Gastrocnemius medialis (tissue), 4 donors: ENCODE measurements at places on chromosomes 5 and 9. TPM values are rescaled to one million over a fixed set of nuclear protein-coding genes. Genes with fewer than 3 reads are reported as not detected.

DNA sequence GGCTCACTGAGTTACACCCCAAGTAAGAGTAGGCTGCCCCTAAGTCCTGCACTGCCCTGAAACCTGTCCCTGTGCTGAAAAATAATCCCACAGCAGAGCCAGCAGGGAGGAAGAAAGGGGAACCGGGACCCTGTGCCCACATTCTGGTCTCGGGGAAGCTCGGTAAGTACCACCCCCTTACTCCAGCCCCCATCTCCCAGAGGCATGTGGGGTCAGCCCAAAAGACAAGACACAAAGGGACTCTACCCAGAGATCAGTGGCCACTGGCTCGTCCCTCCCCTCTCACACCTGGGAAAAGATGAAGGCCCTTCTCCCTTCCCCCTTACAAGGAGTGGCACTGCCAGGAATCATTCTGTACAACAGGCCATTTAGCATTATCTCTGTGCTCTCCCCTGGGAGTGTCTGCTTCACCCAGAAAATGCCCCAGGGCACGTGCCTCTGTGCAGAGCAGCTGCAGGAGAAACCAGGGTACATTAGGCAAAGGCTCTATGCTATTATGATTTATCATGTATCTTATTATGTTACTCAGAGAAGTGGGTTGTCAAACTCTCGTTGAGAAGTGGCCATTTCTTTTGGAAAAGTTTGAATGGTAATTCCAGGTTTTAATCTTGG lies 71.3 kb downstream of the NDFIP1 start:
- DNase-seq, result no peak

GRCh38 chr9:108631496-108632285 lies 224.1 kb downstream of the ACTL7B start:
- no peak for DNase-seq

DNA sequence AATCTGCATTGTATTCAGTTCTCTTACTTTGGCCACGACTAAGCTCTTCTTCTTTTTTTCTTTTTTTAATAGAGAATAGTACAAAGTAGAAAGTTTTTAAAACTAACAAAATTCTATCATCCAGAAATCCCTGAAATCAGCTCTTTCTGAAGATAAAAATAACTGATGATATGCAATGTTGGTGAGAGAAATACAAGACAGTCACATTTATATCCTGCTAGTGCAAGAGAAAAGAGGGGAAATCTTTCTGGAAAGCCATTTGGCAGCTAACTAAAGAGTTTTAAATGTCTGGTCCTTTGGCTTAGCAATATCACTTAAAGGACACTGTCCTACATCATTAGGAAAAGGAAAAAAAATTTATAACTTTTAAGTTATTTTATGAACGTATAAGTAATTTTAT lies 27.0 kb upstream of the FREM1 start:
- no peak for DNase-seq

GRCh38 chr5:179346875-179347274 lies 1.6 kb upstream of the ADAMTS2 start:
- DNase-seq, result no peak

DNA sequence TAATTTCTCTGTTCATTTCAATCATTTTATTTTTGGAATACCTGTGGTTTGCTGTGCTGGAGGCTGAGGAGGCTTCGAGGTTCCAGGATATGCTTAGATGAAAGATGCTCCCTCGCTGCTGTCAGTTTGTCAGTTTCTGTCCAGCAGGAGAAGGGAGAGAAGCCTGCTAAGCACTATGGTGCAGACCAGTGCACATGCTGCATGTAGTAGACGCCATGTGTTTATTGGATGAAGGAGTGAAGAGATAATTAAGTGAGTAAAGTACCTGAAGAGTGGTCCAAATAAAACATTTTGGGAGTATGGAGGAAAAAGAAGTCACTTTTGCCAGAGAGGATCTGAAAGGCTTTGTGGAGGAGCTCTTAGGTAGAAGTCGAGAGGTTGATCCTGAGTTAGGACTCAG lies 2.1 kb downstream of the PDZD2 start:
- DNase-seq, result no peak

- DNase-seq, result no peak
These were observed 9.3 kb downstream of the CCNH start for GRCh38 chr5:87403409-87403808.

SLC6A7 gene
- not detected for total RNA-seq

OBP2B gene
- total RNA-seq, result not detected
